Activated CD8-positive, alpha-beta memory T cell treated with anti-CD3 and anti-CD28 coated beads for 1 hour (primary cell): ENCODE measurements at places on chromosomes 16 and 17.

- no peak for DNase-seq
These were observed 502.9 kb downstream of the NPIPA7 start for GRCh38 chr16:16881814-16882213.

DNA sequence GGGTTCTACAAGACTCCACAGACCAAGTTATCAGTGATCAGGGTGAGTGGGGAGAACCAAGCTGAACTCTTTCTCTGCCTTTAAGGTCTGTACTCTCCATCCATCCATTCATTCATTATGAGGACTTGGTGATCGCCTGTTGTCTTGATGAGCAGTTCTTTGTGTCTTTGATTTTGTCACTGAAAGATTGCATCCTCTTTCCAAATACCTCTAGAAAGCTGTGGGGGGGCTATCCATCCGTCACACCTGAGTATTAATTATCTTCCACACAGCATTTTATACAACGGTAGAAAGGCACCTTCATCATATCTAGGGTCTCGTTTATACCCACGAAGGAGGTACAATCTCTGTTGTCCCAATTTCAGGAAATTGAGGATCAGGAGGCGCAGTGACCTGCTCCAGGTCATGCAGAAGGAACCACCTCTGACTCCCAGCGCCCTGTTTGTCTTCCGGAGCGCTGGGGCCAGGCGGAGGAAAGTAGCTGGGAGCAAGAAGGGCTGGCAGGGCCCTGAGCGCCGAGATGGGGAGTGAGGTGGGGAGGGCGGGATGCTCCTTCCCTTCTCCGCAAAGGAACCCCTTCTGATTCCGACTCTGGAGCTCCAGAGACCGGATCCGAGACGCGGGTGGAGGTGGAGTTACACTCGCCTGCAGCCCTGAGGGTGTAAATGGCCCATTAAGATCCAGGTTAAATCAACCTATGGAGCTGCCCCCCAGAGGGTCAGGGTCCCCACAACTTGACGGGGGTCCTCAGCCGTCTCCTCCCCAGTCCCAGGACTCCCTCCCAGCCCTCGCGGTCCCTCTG is 605 bp upstream of the ABAT start:
- DNase-seq, result no peak

GRCh38 chr17:9644910-9645751 is at the start of gene USP43:
Gene USP43, plus strand, starts transcription at chr17:9645517. Its CDS starts 116 bp downstream, at chr17:9645633.
- DNase-seq, result no peak

- no peak for DNase-seq
These were observed 10.7 kb upstream of the LCAT start for GRCh38 chr16:67954421-67955196.

DNA sequence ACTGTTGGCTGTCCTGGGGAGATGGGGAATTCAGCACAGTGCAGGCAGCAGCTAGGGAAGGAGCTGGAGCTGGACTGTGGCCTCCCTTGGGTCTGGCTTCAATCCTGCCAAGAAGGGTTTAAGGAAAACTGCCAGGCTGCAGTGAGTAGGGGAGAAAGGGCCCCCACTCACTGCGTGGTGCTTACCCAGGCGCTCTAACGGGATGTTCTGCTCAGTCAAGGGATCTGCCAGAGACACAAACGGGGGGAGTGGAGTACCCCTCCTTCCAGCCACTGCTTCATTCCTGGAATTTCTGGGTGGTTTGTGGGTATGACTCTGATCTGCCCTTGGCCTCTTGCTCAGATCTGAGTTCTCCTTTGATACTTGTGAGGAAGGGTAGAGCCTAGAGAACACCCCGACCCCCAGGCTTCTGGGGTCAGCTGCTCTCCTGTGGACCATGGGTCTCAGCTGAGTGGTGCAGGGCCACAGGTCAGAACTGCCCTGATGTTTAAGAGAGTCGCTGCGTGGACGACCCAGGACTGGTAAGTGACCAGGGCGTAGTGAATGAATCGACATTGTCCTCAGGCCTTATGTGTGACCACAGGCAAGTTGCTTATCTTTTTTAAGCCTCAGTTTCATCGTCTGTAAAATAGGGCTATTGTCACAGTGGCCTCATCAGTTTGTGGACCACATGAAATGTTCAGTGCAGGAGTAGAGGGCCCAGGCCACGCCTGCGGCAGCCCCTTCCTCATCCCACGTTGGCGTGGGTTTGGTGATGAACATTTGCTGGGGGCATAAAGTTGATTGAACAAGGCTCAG is 9.6 kb downstream of the CRISPLD2 start:
- DNase-seq, result no peak

DNA sequence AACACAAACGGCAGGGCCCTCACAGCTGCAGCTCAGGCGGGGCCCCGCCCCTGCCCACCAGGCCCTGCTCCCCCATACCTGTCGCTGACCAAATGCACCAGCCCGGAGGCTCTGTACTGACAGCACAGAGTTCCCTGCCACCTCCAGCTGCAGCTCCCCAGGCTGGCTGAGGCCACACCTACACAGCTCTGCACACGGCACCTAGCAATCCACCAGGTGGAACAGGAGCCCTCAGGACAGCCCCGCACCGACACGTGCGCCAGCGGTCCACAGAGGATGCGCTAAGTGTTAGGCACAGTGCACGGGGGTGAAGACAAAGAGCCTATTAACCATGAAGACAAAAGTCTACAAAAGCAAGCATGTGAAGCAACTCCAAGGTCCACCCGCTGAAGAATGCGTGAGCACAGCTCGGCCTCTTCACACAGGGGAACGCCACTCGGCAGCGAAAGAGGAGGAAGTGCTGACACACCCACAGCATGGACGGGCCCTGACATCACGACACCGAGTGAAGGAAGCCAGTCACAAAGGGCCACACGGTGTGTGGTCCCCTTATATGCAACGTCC is 5.4 kb downstream of the ZCCHC14 start:
- no peak for DNase-seq
